ENCODE measurements at places on chromosomes 11 and 22. TPM values are rescaled to one million over a fixed set of nuclear protein-coding genes. Genes with fewer than 3 reads are reported as not detected.
A peak's percentile ranks its signal among the peaks of the same experiment; 100 is the strongest.

Gene DNAJB13
- 3.6 TPM for total RNA-seq

DNA sequence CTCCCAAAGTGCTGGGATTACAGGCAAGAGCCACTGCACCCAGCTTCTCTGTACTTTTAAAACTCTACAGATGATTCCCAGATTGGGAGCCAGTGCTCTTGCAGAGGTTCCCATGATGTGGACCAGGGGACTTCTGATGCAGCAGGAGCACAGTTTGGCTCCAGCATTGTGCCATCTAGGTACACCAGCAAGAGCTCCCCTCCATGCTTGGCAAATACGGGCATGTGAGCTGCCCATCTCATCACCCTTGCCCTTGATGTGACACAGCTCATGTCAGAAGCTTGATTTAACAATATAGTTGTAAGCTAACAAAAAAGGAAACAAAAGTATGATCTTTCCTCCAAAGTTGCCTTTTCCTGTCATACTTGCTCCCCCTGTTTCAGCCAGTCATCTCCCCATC is 28.7 kb downstream of the SNU13 start:
- DNase-seq, result no peak

GRCh38 chr11:32893343-32894148 is 935 bp downstream of the QSER1 start:
- DNase-seq, result peak; percentile 50

- DNase-seq, result no peak
Measured at GRCh38 chr11:12224537-12224893, 114.1 kb downstream of the MICAL2 start.

Gene ANGPTL5
- 1.9 TPM for total RNA-seq

All from umbilical cord (tissue), 2 donors.